Spleen (tissue), 13 donors: ENCODE measurements at places on chromosomes 3 and 15.

- DNase-seq, result no peak
These were observed 136.5 kb downstream of the NTRK3 start for GRCh38 chr15:88120026-88120425.

GRCh38 chr15:73715417-73715816 is 31.2 kb downstream of the CD276 start:
- DNase-seq, result no peak

- DNase-seq, result no peak
These were observed 83.6 kb upstream of the SPATA12 start for GRCh38 chr3:56976651-56977560.

GRCh38 chr3:126983653-126984390 is 907 bp downstream of the PLXNA1 start:
- peak; percentile 89 for DNase-seq

DNA sequence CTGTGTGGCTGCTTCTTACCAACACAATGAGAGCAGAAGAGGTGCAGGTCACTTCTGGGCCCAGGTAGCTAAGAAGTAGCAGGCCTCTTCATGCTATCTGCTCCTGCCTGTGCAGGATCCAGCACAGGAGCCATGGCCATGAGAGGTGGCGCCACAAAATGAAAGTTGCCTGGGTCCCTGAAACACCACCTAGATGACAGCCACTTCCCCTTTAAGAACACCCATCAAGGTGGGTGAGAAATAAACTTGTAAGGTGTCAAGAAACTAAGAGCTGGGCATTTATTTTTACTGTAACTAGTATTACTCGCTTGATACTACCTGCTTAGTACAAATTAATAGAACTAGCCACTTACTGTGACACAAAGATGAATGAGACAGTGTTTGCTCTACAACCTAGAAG is 484.6 kb upstream of the TBL1XR1 start:
- DNase-seq, result no peak

GRCh38 chr15:67564968-67565345 is 22.5 kb downstream of the MAP2K5 start:
- DNase-seq, result no peak

- DNase-seq, result peak; percentile 93
These were observed at the start of gene TMED3 for GRCh38 chr15:79310985-79311900. Gene TMED3, plus strand, starts transcription at chr15:79311112. Its CDS starts 138 bp downstream, at chr15:79311250.

DNA sequence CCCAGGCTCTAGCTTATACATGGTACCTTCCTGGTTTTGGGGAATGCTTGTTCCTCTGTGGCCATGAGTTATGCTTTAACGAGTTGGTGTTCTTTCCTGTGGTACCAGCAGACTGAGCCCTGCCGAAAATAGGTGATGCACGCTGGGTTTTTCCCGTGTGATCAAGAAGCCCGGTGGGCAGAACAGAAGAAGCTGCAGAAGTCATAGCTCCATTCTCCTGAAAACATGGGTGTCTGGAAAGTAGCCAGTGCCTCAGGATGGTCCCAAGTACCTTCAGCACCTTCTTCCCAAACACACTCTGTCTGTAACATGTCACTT is 25.2 kb downstream of the MAPKBP1 start:
- no peak for DNase-seq

- no peak for DNase-seq
These were observed 492 bp upstream of the MOBP start for GRCh38 chr3:39466988-39467387.

DNA sequence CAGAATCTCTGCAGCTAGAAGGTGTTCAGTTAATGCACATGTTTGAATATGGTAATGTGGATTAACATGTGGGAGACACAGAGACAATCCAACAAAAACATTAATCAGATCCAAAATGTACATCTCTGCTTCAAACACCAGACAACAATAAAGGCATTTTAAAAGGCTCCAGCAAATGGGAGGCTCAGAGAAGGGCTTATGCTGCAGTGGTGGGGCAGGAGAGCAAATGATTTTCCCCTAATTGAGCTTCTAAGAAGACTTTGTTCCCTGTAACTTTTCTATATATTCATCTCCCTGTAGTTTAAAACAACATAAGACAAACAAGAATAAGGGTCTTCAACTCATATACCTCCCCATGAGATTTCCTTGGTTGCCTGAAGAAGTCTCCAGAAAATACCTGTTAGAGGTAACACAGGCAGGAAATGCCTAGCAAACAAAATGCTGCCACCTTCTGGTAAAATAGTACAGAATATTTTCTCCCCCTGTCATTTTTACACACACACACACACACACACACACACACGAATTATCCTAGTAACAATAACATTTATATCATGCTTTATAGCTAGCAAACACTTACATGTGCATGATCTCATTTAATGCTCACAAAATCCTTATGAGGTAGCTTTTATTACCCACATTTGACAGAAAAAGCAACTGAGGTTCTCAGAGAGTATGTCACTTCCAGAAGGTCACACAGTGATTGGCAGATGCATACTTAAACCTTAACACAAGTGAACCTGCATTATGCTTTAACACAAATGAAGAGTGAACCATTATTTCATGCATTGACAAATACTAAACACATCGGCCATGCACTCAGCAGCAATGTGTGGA is 123.4 kb upstream of the MB21D2 start:
- DNase-seq, result no peak

DNA sequence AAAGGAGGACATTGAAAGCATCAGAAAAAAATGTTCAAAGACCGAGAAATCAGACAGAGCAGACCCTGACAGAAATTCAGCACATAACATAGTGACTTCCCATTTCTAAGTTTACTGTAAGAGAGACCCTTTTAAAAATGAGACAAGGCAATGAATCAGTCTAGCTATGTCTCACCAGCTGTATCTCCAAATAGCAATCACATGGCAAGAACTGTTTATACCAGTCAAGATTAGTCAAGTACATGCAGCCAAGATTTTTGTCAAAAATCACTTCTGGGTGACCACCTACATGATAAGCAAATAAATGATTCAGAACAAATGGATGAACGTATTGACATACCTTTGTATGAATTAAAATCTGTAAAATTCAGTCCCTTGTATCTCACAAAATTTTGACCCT is 138.0 kb downstream of the DTWD1 start:
- DNase-seq, result no peak

- no peak for DNase-seq
These were observed 9.4 kb downstream of the CTNNB1 start for GRCh38 chr3:41208507-41209220.

DNA sequence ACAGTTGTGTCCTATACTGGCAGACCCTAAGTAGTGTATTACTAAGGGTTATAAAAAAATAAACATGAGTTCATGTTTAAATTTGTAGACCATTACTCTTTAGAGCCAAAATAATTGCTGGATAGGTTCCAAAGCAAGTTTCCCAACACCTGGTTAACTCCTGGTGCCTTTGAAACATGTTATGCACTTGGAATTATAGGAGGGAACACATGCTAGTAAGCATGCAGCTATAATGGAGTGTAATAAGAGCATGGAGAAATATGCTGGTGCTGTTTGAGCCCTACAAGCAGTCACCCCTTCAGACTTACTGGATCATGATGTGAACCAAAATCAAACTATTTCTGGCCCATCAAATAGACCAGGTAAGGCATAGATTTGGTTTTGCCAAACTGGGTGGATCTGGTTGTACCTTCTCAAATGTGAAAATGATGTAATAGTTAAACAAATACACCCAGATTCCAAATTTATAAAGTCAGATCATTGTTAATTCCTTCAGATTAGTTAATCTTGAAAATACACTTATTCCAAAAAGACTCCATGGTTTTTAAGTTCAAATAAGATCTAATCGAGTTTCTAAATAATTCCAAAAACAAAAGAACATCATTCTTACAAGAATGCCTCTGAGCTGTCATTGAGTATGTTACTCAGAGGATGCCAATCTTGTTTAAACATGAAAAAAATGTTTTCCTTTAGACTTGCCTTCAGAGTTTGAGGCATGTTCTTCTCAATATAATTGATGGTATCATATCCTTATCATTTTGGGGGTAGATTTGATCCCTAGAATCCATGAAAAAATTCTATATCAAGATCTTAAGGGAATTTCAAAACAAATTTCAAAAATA is 69.3 kb downstream of the LRRC28 start:
- DNase-seq, result no peak

DNA sequence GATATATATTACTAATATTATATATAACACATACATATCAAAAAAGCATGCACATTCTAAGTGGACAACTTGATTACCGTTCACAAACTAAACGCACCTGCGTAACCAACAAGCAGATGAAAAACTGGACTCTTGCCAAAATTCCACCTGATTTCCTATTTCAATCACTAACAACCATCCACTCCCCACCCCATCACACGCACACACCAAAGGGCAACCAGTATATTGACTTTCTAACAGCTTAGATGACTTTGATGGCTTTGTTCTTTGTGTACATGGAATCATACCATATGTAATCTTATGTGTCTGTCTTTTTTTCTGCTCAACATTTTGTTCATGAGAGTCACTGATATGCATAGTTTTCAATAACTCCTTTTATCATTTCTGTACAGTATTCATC is 496.8 kb upstream of the ARRDC4 start:
- no peak for DNase-seq

- no peak for DNase-seq
These were observed 406 bp upstream of the GABRB3 start for GRCh38 chr15:26773067-26773877.

DNA sequence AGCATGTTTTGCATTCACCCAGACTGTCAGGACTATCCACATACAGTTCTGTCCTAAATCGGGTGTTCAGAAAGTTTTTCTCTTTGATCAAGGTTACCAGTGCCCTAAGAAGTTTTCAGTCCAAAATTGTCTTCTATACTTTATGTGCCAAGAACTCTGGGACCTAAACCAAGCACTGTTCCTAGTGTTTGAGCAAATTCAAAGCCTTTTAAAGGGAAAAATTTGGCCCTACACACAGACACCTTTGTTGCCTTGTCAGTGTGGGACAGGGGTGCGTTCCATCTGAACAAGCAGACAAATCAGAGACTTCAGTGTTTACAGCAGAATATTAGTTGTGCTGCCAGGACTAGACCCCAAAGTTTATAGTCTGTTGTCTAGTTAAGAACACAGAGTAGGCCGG is 50.6 kb downstream of the DGKG start:
- no peak for DNase-seq

DNA sequence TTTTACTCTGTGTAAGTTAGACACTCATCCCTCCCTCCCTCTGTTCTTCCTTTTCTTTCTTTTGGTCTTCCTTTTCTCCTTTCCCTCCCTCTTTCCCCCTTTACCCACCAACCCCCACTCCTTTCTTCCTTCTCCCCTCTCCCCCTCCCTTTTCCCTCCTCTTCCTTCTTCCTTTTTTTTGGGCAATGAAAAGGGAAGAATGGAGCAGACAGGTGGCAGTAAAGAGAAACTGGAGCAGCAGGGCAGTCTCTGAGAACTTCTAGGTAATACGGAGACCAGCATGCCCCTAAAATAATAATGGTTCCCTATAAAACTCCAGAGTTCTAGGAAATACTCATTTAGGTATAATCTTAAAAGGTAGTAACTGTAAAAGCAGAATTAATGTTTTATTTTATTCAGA is 11.4 kb upstream of the GPR171 start:
- DNase-seq, result no peak

- no peak for DNase-seq
These were observed 58.9 kb downstream of the TMEM41A start for GRCh38 chr3:185439745-185440466.

DNA sequence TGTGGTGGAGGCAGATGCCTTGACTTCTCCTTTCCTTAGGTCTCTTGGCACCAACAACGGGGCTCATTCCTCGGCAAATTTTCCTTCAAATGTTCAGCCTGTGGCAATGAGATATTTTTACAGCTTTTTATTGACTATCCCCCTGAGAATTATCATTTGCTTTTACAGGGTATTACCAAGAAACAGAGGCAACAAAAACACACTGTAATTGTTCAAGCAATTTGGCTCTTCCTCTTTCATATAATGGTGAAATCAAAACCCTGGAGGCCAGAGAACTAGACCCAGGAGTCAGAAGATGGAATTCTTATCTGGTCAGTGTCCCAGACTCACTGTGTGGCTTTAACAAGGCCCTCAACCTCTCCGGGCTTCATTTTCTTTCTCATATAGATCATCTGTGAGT is 40.1 kb downstream of the TRIM42 start:
- DNase-seq, result no peak

DNA sequence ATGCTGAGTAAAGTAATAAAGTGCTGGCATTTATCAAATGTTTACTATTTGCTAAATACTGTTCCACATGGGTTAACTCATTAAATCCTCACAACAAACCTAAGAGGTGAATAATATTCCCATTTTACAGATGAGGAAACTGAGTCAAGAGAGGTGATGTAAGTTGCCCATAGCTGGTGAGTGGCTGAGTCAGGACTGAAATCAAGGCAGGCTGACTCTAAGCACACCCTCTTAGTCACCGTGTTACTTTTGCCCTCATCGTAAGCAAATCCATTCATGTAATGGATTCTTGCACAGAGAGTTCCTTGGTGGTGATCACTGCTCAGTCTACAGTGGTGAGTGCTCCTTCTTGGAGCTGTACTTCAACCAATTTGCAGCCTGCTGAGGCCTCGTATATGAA is 28.9 kb upstream of the PTX3 start:
- DNase-seq, result no peak

DNA sequence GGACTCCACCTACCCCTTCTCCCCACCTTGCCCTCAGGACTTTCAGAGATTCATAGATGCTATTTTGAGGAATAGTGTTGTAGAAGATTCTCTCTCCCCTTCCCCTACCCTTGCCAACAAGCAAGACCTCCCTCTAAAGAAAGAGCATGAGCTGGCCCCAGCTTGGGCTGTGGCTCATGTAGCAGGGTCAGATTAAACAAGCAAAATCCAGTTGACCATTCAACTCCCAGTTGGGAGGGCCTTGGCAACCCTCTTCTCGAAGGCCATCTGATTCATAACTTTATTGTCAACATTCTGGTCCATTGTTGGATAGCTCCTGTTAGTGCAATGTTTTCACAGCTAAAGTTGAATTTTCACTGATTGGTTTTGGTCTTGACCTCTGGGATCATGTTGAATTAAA is 41.1 kb downstream of the TNFAIP8L3 start:
- DNase-seq, result no peak

- no peak for DNase-seq
These were observed 564.7 kb downstream of the ROBO1 start for GRCh38 chr3:79203144-79203519.

DNA sequence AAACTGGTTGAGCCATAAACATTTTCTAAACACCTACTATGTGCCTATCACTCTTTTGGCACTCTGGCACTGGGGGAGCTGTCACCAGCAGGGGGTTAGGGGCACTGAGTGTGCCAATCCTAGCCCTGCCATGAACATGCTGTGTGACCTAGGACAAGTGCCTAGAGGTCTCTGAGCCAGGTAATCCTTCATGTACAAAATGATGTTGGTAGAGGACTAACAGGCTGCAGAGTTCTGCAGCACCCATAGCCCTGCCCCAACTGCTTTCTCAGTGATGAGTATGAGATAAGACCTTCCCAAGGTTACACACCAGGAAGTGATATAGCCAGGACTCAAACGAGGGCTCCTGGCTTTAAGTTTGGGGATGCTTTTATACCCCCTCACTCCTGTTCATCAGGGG is 84.9 kb upstream of the SEC13 start:
- no peak for DNase-seq

GRCh38 chr3:55555873-55556618 is 68.9 kb upstream of the WNT5A start:
- DNase-seq, result no peak

- DNase-seq, result no peak
These were observed 123.7 kb downstream of the ALDH1A2 start for GRCh38 chr15:57941816-57942215.

GRCh38 chr3:184746131-184747120 is 34.6 kb upstream of the MAGEF1 start:
- peak; percentile 62 for DNase-seq
